ENCODE measurements at places on chromosomes 16 and 17.

GRCh38 chr16:6905601-6906000 lies 427.0 kb upstream of the RBFOX1 start:
- no peak for DNase-seq

- no peak for DNase-seq
These were observed 29.7 kb upstream of the ZNF750 start for GRCh38 chr17:82869536-82869935.

GRCh38 chr17:1989135-1989534 lies 36.0 kb downstream of the RTN4RL1 start:
- DNase-seq = no peak

GRCh38 chr17:80826955-80827645 lies 164.5 kb upstream of the CHMP6 start:
- DNase-seq = peak; percentile 18

DNA sequence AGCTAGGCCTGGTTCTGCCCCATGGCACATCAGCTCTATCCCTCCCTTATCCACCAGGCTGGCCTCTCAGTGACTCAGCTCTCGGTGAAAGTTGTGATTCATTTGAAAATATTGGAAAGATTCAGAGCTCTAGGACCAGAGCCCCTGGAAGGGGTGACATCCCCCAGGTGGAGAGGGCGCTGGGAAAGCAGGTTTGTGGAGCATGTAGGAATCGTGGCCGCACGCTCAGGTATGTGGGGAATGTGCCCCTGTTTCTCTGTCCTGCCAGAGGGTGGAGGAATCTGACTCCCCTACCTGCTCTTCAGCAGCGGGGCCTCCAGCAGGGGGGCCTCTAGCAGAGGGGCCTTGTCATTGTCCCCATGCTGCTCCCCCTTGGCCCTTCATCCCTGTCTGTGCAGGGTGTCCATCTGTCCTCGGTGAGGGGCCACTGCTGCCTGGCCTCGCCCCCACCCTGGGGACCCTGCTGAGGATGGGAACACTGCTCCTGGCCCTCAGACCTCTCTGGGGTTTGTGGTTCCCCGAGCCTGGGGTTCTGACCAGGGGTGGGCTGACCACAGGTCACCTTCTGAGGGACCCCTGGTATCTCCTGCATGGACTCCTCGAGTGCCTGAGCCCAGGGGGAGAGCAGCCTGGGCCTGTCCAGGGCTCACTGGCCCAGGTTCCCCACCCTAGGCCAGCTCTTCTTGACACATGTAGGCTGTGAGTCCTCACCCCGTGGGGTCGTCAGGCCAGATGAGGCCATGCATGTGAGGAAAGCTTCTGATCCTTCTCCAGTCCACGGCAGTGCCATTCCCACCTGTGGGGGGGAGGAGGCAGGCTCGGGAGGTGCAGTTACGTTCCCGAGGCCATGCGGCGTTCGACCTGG lies 47.5 kb downstream of the NT5M start:
- DNase-seq = no peak

DNA sequence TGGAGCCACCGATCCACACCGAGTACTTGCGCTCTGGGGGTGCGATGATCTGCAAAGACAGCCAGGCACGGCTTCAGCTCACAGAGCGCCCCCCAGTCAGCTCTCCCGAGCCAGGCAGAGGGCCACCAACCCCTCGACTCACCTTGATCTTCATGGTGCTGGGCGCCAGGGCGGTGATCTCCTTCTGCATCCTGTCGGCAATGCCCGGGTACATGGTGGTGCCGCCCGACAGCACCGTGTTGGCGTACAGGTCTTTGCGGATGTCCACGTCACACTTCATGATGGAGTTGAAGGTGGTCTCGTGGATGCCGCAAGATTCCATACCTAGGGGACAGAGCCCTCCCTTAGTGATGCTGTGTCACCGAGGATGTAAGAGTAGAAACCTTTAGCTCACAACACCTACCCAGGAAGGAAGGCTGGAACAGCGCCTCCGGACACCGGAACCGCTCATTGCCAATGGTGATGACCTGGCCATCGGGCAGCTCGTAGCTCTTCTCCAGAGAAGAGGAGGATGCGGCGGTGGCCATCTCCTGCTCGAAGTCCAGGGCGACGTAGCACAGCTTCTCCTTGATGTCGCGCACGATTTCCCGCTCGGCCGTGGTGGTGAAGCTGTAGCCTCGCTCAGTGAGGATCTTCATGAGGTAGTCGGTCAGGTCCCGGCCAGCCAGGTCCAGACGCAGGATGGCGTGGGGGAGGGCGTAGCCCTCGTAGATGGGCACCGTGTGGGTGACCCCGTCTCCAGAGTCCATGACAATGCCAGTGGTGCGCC lies 1.6 kb downstream of the ACTG1 start:
- DNase-seq = peak; percentile 24

- DNase-seq = no peak
These were observed 252.4 kb downstream of the NTN1 start for GRCh38 chr17:9273428-9274391.

GRCh38 chr17:4059656-4060055 lies 83.2 kb downstream of the ZZEF1 start:
- no peak for DNase-seq

DNA sequence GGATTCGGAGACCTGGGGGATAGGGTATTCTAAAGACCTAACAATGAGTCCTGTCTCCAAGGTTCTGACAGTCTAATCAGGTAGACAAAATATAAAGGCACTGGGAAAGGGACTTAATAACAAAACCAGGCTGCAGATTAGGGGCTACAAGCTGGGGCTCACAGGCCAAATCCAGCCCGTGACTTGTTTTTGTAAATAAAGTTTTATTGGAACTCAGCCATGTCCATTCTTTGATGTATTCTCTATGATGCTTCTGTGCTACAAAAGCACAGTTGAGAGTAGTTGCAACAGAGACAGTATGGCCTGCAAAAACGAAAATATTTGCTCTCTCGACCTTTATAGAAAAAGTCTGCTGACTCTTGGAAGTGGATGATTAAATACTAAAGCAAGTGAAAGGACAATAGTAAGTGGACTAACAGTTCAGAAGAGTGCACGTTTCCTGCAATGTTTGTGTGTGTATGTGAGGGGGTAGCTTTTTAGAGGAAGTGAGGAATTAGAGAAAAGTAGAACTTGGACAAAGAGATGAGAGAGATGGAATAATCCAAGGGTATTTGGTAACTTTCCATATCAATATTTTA lies 115.4 kb upstream of the ZFHX3 start:
- no peak for DNase-seq

GRCh38 chr17:31007695-31008373 lies 37.0 kb downstream of the RNF135 start:
- DNase-seq = no peak

DNA sequence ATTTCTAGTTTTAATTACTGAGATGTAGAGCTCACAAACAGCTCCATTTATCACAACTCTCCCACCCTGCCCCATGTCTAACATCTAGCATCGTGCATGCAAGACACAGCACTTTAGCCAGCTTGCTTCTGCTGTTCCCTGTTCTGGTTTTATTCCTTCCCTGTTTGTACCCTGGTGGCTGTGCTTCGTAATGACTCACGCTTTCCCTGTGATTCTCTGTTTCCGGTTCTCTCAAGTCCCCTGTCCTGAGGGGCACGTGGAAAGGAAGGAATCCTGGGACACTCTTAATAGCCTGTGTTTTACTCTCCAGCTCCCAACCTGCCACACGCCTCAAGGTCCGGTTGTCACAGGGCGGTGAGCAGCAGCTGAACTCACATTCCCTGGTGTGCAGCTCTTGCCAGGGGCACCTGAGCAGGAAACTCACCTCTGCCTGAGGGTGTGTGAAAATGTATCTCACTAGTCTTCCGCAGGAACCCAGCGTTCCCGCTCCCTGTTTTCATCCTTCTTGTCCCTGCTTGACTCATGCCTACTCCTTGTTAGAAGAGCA lies 10.6 kb downstream of the SHISA6 start:
- DNase-seq = no peak

GRCh38 chr17:34434052-34434451 lies 71.0 kb upstream of the CCL1 start:
- no peak for DNase-seq

DNA sequence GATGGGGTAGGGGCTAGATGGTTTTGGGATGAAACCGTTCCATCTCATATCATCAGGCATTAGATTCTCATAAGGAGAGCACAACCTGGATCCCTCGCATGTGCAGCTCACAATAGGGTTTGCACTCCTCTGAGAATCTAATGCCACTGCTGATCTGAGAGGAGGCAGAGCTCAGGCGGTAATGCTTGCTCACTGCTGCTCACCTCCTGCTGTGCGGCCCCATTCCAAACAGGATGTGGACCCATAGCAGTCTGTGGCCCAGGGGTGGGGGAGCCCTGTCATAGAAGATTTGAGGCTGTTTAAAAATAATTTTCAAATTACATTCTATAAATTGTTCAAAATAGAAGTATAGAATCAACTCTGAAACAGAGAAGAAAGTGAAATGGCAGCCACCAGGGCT lies 50.8 kb downstream of the PHKB start:
- DNase-seq = no peak

GRCh38 chr16:16151315-16151714 lies 72.0 kb downstream of the ABCC6 start:
- DNase-seq = no peak

DNA sequence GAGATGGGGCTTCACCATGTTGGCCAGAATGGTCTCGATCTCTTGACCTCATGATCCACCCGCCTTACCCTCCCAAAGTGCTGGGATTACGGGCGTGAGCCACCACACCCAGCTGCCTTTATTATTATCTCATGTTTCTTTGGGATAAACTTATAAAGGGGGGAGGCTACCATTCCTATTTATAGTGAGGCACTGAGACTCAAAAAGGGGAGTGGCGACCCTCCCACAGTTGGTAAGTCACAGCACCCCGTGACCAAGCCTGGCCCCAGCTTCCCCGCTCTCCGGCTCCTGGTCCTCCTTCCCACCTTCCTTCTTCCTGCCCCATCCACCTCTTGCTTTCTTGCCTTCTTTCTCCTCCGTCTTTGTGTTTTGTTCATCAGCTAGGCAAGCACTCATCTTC lies 5.2 kb downstream of the MYH3 start:
- DNase-seq = no peak

DNA sequence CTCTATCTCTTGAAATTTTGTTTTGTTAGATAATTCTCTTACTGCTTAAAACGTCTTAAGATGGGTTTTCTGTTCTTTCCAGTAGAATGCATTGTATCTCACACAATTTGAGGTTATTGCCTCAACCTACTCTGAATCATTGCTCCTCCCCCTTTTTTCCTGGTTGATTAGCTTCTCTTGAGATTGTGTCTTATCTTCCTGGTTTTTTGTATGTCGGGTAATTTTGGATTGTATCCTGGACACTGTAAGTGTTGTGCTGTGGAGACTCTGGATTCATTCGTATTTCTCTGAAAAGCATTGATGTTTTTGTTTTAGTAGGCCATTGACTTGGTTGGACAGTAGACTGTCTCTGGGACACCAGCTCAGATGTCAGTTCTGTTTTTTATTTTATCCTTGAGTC lies 26.1 kb downstream of the PRKCB start:
- DNase-seq = no peak

DNA sequence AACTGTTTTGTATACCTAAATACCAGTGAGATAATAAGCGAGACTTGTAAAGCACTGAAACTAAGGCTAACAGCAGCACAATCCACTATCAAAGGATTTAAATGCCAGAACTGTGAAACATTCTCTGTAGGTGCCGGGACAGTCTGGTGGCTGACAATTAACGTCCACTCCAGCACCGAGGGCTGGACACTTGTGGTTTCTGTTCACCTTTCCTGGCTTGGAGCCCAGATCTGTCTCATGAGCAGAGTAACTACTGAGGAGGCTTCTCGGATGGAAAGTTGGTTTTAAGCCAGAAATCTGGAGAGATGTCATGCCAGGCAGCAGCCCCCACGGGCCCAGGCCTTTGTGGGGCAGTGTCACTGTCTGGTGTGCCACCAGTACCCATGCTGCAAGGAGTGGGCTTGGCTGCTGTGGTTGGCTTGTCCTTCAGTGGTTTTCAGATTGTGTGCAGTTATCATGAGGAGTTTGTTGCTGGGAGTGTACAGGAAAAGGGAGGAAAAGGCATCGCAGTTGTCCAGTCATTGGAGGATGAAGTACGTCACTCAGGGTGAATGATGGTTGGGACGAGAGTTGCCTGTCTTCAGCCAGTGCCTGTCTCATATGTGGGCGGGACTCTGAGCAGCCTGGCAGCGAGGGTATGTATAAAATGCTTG lies 35.5 kb downstream of the UBN1 start:
- no peak for DNase-seq

- no peak for DNase-seq
These were observed 5.1 kb downstream of the GNAO1 start for GRCh38 chr16:56196381-56196780.

GRCh38 chr16:56950051-56950450 lies 11.7 kb upstream of the CETP start:
- no peak for DNase-seq

GRCh38 chr16:10957771-10958482 lies 13.6 kb downstream of the CLEC16A start:
- DNase-seq = peak; percentile 31

DNA sequence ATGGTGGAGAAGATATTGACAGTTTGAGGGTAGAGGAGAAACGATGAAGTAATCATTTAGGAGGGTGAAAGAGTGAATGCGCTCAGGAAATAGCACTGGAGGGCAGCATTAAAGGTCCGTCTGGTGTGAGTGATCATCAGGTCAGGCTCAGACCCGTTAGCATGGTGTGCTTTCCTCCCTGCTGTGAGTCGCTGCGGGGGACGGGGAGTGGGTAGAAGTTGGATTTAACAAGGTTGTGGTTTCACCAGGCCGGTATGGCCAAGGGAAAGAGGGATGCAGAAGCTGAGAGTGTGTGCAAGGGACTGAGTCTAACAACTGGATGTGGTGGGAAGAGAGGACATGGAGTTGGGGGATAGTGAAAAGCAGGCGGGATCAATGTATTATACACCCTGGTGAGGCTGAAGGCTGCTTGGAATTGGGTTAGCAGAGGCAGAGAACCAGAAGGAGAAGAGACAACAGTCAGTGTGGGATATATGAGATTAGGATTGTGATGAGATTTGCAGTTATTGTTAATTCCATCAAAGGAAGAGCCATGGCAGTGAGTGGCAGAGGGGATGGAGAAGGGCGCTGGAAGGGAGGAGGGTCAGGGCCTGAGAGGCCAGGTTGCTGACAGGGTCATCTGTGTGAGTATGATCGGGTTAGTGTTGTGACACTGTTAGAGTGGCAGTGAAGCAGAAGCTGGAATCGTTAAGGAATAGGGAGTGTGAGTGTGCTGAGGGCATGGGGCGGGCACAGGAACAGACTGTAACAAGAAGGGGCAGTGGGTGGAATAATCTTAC lies 59.0 kb upstream of the TBX2 start:
- DNase-seq = no peak

GRCh38 chr16:31093132-31093703 lies 1.4 kb downstream of the VKORC1 start:
- peak; percentile 52 for DNase-seq

Data from trophoblast cell (in vitro differentiated cells and primary cell).